Lung (tissue), 17 donors: ENCODE measurements at places on chromosomes 13 and 19. TPM values are rescaled to one million over a fixed set of nuclear protein-coding genes. Genes with fewer than 3 reads are reported as not detected.

Gene CLC
- 0.46 TPM for total RNA-seq

Gene LHB
- total RNA-seq = not detected

Gene IGFL3
- not detected for total RNA-seq

Gene CERS1
- 1.7 TPM for total RNA-seq

Gene FAM216B
- 70.4 TPM for total RNA-seq

Gene LILRB5
- 2.2 TPM for total RNA-seq

Gene ZNF556
- total RNA-seq = not detected

Gene ZNF71
- 8.3 TPM for total RNA-seq

Gene ZNF571
- total RNA-seq = 12.6 TPM

Gene CDC42EP5
- total RNA-seq = 25.7 TPM

Gene CDX2
- not detected for total RNA-seq

Gene IL17D
- 1.00 TPM for total RNA-seq

Gene KLC3
- 1.1 TPM for total RNA-seq

Gene ZNF580
- 41.3 TPM for total RNA-seq

Gene CCDC169
- 3.4 TPM for total RNA-seq

Gene TRAPPC5
- 108 TPM for total RNA-seq

Gene COMP
- not detected for total RNA-seq

Gene AMH
- total RNA-seq = 3.5 TPM

Gene LGALS14
- total RNA-seq = not detected

Gene AMER2
- 2.0 TPM for total RNA-seq

Gene TEX101
- total RNA-seq = not detected

Gene PRKCSH
- total RNA-seq = 115 TPM

Gene SBNO2
- total RNA-seq = 128 TPM

Gene SELENOV
- not detected for total RNA-seq

Gene SYT5
- 0.40 TPM for total RNA-seq

Gene NLRP5
- not detected for total RNA-seq

Gene CRB3
- total RNA-seq = 22.5 TPM

Gene PDE4A
- 11.9 TPM for total RNA-seq

Gene NLRP7
- not detected for total RNA-seq

Gene PRKCG
- 0.63 TPM for total RNA-seq

Gene WDR87
- total RNA-seq = not detected

Gene ZNF433
- total RNA-seq = 26.5 TPM

Gene NCAN
- total RNA-seq = 0.06 TPM

Gene FPR1
- 21.4 TPM for total RNA-seq

Gene POLR1D
- total RNA-seq = 109 TPM

Gene ZNF230
- 7.3 TPM for total RNA-seq

Gene NLRP9
- not detected for total RNA-seq

Gene F10
- 6.1 TPM for total RNA-seq

Gene IGSF23
- total RNA-seq = not detected

Gene ZNF235
- 18.9 TPM for total RNA-seq
